CD4-positive, alpha-beta T cell treated with Interferon gamma for 1 hour (primary cell): ENCODE measurements at places on chromosomes 2 and 18.
A peak's percentile ranks its signal among the peaks of the same experiment; 100 is the strongest.

DNA sequence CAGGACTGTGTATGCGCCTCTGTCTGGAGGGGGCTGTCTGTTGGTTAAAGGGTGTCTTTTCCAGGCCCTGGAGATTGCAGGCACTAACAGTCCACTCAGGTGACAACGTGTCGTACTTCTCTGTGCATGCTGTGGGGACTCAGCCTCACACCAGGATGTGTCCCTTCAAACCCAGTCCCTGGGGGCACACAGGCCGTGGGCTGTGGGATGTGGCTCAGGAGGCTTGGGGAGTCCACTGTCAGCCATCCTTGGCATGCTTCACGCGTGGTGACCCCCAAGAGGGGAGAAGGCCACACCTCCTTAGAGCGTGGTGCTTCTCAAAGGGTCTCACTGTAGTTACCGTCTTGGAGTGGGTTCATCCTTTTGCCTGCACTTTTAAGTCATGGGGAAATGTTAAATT lies 127.8 kb downstream of the KLHL29 start:
- no peak for DNase-seq

- no peak for DNase-seq
These were observed 153.4 kb downstream of the TMEM18 start for GRCh38 chr2:523698-524270.

- DNase-seq, result no peak
These were observed 67.9 kb downstream of the RHOB start for GRCh38 chr2:20514596-20515269.

DNA sequence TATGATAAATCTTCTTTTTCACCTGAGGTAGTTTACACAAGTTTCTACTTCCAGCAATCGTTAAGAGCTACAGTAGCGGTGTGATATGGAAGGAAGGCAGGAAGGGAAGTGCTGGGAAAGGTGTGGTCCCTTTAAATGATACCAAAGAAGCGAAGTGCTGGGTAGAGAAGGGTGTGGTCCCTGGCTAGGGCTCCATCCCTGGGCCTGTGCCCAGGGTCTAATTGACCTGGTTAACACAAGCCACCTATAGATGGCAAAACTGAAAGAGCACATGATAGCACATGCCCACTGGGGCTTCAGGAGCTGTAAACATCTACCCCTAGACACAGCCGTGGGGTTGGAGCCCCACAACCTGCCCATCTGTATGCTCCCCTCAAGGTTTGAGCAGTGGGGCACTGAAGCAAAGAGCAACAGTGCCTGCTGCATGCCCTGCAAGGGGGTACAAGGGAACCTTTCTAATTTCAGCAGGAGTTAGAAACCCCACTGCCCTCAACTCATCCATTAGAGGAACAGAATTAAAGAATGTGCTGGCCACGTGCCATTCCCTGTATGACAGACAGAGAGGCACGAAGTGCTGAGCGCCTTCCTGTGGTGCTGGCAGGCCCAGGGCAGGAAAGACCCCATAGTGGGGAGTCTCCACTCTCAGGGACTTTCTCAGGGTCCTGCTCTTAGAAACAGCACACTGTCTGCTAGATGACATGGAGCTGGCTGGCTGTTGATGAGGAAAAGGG lies 153.1 kb upstream of the LMAN1 start:
- DNase-seq, result no peak

DNA sequence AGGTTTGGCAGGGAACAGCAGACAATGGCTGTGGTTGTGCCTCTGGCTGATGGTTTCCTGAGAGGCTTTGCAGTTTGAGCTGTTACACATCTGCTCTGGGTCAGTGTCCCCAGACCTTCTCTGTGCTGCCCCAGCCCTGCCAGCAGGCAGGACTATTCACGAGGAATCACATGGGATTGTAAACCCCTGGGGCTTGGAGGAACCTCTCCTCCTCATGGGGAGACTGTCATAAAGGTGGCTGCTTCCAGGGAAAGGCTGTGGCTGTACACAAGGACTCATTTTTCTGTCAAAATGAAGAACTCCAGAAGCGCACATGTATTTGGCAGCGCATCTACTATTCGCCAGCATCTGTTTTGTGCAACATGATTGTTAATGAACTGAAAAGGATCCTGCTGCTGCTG lies 142.6 kb upstream of the CYP1B1 start:
- no peak for DNase-seq

DNA sequence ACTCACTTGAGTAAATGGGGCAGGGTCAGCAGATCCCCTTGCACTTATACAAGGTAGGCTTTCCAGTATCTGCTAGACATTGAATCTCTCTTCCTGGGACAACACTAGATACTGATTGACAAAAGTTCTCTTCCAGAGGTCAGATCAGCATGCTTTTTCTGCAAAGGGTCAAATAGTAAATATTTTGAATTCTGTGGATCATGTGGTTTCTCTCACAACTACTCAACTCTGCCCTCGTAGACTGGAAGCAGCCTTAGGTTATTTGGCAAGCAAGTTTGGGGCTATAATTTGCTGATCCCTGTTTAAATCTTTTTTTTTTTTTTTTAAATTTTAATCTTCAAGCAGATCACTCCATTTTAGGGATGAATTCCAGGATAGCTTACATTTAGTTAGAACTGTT lies 17.4 kb upstream of the NABP1 start:
- DNase-seq, result no peak

DNA sequence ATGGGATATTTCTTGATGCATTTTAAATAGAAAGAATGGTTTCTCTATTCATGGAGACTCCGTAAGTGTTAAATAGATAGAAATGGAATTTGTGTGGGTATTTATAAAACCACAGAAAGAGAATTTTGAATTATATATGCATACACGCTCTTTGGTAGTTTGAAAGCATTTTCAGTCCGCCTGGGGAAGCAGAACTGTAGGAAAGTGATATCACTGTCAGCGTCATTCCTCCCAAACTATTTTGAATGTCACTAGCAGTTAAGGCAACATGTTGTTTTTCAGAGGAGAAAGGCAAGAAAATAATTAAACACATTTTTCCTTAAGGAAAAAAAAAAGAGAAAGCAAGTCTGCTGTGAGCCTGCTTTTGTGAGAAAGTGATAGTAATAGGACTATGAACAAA lies 8.7 kb upstream of the ERMN start:
- DNase-seq, result no peak

DNA sequence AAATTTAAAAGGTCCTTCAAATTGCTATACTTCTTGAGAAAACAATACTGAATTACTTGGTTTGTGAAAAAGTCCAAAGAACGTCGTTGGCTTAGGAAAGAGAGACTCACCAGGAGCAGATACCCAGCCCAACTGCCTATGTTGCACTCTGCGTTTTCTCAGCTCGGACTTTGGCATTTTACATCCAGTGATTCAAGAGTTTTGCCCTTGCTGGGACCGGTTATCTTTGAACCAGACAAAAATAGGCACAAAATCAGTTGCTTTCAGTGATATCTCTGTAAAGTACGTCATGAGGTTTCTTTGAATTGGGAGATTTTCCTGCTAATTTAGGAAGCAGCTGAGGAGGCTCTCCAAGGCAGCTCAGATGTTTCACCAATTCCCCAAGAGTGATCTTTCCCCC lies 29.3 kb downstream of the FHOD3 start:
- DNase-seq, result no peak

- peak; percentile 44 for DNase-seq
These were observed 69.9 kb upstream of the MCFD2 start for GRCh38 chr2:46985512-46985911.

DNA sequence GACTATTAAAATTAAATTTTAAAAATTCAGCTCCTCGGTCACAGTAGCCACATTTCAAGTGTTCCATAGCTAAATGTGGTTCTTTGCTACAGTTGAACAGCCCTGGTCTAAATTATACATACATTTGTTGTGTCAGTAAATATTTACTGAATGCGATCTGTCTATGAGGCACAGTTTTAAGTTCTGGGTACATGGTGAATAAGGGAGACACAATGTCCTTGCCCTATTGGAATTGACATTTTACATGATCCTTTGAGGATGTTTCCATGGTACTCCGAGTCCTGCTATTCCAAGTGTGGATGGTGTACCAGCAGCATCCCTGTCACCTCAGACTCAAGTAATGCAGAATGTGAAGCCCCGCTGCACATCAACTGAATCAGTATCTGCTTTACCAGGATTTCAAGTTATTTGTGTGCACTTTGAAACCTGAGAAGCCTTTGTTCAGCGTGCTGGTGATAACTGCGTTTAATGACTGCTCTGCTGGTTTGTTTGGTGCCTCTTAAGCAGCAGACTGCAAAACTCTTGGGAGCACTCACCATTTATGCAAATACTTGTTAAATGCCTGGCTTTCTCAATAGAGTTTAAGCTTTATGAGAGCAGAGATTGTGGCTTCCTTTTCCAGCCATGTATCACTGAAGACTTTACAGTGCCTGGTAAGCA lies 1.5 kb downstream of the GALNT1 start:
- no peak for DNase-seq

- DNase-seq, result no peak
These were observed 104.8 kb upstream of the TFPI start for GRCh38 chr2:187658952-187659525.

GRCh38 chr2:69561101-69561500 lies 82.4 kb downstream of the AAK1 start:
- no peak for DNase-seq

DNA sequence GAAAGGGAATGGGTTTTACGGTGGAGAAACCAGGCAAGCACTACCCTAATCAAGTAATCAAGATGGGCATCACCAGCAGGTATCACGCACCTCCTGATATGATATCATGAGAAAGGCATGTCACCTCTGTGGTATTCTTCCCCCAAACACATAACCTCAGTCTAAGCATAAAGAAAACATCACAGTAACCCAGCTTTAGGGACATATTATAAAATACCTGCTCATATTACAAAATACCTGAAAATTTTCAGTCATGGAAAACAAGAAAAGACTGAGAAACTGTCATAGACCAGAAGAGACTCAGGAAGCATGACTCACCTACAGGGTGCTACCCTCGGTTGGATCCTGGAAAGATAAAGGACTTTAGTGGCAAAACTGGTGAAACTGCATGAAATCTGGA lies 30.5 kb downstream of the GCKR start:
- DNase-seq, result no peak

DNA sequence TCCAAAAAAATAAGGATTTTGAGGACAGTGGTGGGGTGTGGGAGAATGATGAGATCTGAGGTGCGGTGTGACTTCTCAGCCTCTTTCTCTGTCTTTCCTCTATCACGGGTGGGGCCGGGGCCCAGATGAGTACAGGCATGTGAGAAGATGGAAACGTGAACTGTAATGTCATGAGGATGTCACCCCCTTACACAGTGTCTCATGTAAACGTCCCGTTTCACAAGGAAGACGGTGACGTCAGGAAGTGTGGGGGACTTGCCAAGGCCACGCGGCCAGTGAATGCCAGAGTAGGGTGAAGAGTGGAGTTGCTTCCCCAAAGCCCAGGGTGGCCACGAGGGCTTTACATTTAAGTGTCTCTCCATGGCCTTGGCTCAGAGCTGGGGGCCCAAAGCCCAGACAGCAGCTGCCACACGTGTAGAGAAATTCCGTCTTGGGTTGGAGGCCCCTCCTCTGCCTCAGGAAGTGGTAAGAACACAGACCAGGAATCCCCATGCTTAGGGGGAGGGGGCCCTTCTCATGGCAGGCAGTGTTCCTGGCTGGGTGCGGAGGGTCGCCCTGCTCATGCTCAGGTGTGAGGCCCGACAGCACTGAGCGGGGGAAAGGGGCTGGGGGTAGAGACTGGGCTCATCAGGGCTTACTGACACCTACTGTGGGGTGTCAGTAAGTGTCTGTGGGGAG lies 80.9 kb upstream of the SMAD7 start:
- peak; percentile 61 for DNase-seq
